ENCODE measurements at places on chromosomes 5 and 9. TPM values are rescaled to one million over a fixed set of nuclear protein-coding genes. Genes with fewer than 3 reads are reported as not detected.

Gene CDKN2A
- total RNA-seq, result 0.88 TPM

Gene CCL27
- total RNA-seq, result not detected

Gene OR13C5
- 0.41 TPM for total RNA-seq

Gene RELL2
- 1.7 TPM for total RNA-seq

Gene SPINK7
- total RNA-seq, result not detected

Gene FAM221B
- total RNA-seq, result not detected

Gene SLC1A1
- 19.2 TPM for total RNA-seq

Gene FBXW2
- total RNA-seq, result 57.4 TPM

Gene PCDHGA2
- 8.2 TPM for total RNA-seq

Gene TAF1L
- total RNA-seq, result not detected

Gene MARCHF3
- total RNA-seq, result 8.8 TPM

Gene GRXCR2
- not detected for total RNA-seq

- H3K4me3 ChIP-seq, result no peak overlapping the region
- no peaks in the 10 kb centered on the region for H3K27me3 ChIP-seq
- no peaks in the 10 kb centered on the region for H3K36me3 ChIP-seq
- no peaks in the 10 kb centered on the region for H3K4me1 ChIP-seq
- DNase-seq, result no peak
Observed at GRCh38 chr9:30575691-30576090, 1808.8 kb upstream of the ACO1 start.

GRCh38 chr5:154779105-154779504 is 23.9 kb downstream of the LARP1 start:
- peaks cover 9% of the 10 kb centered on the region for H3K4me1 ChIP-seq
- DNase-seq, result no peak
- no peak overlapping the region for H3K4me3 ChIP-seq
- H3K36me3 ChIP-seq, result no peaks in the 10 kb centered on the region
- H3K27ac ChIP-seq, result no peak overlapping the region

- DNase-seq, result no peak
- H3K4me3 ChIP-seq, result no peak overlapping the region
- no peaks in the 10 kb centered on the region for H3K27me3 ChIP-seq
- no peaks in the 10 kb centered on the region for H3K4me1 ChIP-seq
Observed at GRCh38 chr5:8317335-8317734, 448.4 kb downstream of the MTRR start.

GRCh38 chr5:140182803-140183367 is 7.9 kb downstream of the CYSTM1 start:
- H3K27ac ChIP-seq, result peak overlapping the region; percentile 4
- no peak overlapping the region for H3K4me3 ChIP-seq
- H3K4me1 ChIP-seq, result no peaks in the 10 kb centered on the region
- DNase-seq, result no peak
- no peaks in the 10 kb centered on the region for H3K27me3 ChIP-seq

DNA sequence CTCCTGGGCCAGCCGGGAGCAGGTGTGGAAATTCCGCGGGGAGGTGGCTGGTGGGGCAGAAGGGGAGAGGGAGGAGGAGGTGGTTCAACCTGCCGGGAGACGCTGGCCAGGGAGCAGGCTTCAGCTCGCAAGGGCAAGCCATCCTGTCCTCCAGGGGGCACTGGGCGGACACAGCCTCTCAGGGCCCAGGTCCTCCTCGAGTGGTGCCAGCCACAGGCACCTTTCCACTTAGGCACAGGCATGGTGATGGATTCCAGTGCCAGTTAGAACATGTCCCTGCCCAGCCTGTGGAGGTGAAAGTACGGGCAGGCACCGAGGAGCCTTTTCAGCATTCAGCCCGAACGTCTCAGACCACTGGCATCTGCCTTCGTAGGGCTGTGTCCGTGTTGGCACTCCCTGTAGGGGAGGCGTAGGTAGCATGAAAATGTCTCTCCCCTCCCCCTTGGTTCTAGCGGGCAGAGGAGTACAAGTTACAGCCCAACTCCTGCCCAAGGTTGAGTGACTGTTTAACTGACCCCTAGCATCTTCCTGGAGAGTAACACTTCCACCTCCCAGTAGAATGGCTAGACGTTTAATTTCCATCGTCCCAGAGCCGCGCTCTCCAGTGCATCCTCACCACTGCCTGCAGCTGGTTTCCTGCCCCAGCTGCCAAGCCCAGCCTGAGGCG is 48.9 kb downstream of the DAB2IP start:
- no peaks in the 10 kb centered on the region for H3K36me3 ChIP-seq
- H3K27me3 ChIP-seq, result no peaks in the 10 kb centered on the region
- H3K4me3 ChIP-seq, result peak overlapping the region; percentile 57
- H3K27ac ChIP-seq, result peak overlapping the region; percentile 68
- DNase-seq, result peak; percentile 49
- no peaks in the 10 kb centered on the region for H3K4me1 ChIP-seq

- no peaks in the 10 kb centered on the region for H3K27me3 ChIP-seq
- H3K4me3 ChIP-seq, result no peak overlapping the region
- H3K27ac ChIP-seq, result no peak overlapping the region
- no peaks in the 10 kb centered on the region for H3K4me1 ChIP-seq
- DNase-seq, result no peak
Observed at GRCh38 chr9:29290516-29290915, 1717.2 kb upstream of the C9orf72 start.

DNA sequence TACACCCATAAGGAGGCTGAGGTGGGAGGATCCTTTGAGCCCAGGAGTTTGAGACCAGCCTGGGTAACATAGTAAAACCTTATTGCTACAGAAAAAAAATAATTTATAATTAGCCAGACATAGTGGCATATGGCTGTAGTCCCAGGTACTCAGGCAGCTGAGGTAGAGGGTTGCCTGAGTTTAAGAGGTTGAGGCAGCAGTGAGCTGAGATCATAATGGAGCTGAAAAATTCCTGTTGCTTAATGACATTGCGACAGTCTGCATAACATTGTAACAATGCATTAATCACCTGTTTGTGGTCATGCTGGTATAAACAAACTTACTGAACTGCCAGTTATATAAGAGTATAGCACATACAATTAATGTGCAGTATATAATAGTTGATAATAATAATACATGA is 214.2 kb downstream of the TRIM32 start:
- no peaks in the 10 kb centered on the region for H3K4me1 ChIP-seq
- no peaks in the 10 kb centered on the region for H3K36me3 ChIP-seq
- no peak overlapping the region for H3K27ac ChIP-seq
- no peak overlapping the region for H3K4me3 ChIP-seq
- DNase-seq, result no peak
- no peaks in the 10 kb centered on the region for H3K27me3 ChIP-seq

- no peaks in the 10 kb centered on the region for H3K27me3 ChIP-seq
- H3K36me3 ChIP-seq, result no peaks in the 10 kb centered on the region
- no peak overlapping the region for H3K27ac ChIP-seq
- no peak overlapping the region for H3K4me3 ChIP-seq
- DNase-seq, result no peak
Observed at GRCh38 chr5:97455996-97456395, 272.9 kb upstream of the RIOK2 start.

DNA sequence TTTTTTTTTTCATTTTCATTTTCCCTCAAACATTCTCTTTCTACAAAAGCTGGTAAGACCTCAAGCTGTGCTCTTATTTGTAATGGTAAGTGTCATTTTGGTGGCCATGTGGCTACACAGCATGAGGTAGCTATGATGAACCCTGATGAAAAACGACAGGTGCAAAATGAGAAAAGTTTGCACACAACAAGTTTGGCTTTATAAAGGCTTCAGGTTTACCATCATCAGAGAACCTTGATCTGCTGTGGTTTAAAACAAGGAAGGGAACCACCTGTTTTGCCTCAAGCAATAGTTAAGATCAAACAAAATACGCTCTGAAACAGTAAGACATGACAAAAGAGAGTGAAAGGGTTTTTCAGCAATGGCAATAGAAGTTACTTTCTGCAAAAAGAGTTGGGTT is 1124.6 kb upstream of the ACO1 start:
- DNase-seq, result no peak
- H3K36me3 ChIP-seq, result no peaks in the 10 kb centered on the region
- no peaks in the 10 kb centered on the region for H3K4me1 ChIP-seq
- H3K27ac ChIP-seq, result no peak overlapping the region
- H3K4me3 ChIP-seq, result no peak overlapping the region
- H3K27me3 ChIP-seq, result no peaks in the 10 kb centered on the region

DNA sequence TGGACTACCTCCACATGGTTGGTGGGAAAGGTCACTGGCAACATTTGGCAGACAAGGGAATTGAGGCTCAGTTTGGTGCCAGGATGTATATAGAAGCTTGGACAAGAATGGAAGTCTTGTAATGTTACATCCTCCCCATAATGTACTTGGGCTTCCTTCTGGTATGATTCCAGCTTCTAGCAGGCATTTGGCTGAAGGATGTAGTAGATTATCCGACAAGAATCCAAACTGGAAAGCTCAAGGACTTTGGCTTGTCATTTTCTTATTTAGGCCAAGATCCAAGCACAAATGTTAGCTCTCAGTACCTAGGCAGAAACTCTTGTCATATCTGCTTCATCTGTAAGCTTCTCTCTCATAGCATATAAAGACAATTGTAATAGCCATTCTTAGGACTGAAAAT is 209.1 kb downstream of the MAPKAP1 start:
- H3K27ac ChIP-seq, result no peak overlapping the region
- H3K4me3 ChIP-seq, result no peak overlapping the region
- no peaks in the 10 kb centered on the region for H3K27me3 ChIP-seq
- DNase-seq, result no peak
- no peaks in the 10 kb centered on the region for H3K4me1 ChIP-seq
- H3K36me3 ChIP-seq, result no peaks in the 10 kb centered on the region

- no peak overlapping the region for H3K4me3 ChIP-seq
- H3K4me1 ChIP-seq, result no peaks in the 10 kb centered on the region
- H3K36me3 ChIP-seq, result no peaks in the 10 kb centered on the region
- no peak overlapping the region for H3K27ac ChIP-seq
- H3K27me3 ChIP-seq, result no peaks in the 10 kb centered on the region
Observed at GRCh38 chr9:98310752-98311392, 55.4 kb upstream of the TBC1D2 start.

- no peak overlapping the region for H3K27ac ChIP-seq
- peaks cover 11% of the 10 kb centered on the region for H3K27me3 ChIP-seq
- H3K36me3 ChIP-seq, result no peaks in the 10 kb centered on the region
- no peak overlapping the region for H3K4me3 ChIP-seq
- no peak for DNase-seq
Observed at GRCh38 chr5:171313481-171314206, 4.6 kb downstream of the TLX3 start.

- H3K4me3 ChIP-seq, result no peak overlapping the region
- no peaks in the 10 kb centered on the region for H3K36me3 ChIP-seq
- DNase-seq, result peak; percentile 43
- H3K27ac ChIP-seq, result no peak overlapping the region
Observed at GRCh38 chr5:38265546-38266179, 7.3 kb downstream of the EGFLAM start.

DNA sequence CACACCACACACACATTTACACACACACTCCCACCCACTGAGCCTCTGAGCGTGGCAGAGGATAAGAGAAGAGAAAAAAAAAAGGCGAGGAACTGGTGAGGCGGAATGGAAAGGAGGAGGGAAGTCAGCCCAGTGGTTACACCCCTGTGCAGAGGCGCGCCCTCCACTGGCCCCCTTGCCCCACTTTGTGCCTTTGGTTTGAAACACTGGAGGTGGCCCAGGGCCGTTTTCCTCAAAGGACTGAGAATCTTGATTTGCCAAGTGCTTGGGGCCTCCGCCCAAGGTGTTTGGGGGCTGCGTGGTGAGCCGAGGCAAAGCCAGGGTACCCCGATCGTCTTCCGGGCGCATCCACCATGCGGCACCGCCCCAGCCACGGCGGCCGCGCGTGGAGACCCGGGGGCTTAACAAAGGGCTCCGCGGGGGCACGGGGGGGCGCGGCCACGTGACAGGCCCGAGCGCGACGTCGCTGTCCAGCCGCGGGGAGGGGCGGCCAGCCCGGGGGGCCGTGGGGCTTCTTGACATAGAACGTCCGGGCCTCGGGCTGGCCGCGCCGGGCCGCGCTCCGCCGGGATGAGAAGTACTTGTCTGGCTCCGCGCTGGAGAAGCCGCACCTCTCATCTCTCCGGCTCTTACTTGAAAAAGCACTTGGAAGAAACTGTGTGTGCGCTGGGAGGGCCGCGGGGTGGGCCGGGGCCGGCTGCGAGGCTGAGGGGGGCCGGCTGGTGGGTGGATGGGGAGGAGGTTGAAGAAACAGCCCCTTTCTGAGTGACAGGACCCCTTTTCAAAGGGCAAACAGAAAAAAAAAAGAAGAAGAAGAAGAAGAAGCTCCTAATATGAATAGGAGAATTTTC is 21.0 kb downstream of the NR2F1 start:
- H3K27ac ChIP-seq, result no peak overlapping the region
- H3K4me3 ChIP-seq, result peak overlapping the region; percentile 31
- no peaks in the 10 kb centered on the region for H3K4me1 ChIP-seq
- DNase-seq, result no peak

DNA sequence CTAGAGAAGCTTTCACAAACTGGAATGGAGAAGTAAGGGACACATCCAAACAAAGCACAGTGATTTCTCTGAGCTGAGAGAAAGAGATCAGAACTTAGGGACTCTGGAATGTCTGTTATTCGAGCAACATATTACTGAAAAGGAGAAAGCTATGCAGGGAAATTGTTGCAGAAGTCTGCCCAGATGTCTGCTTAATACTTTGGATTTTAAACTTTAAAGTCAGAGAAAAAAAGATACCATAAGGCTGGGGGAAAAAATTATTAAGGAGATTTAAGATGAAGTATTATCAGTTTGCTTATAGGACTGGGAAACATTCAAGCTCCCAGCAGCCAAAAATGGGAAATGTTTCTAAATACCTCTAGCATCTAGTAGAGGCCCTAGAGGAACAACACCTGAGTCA is 803.9 kb downstream of the TAF11L14 start:
- H3K27ac ChIP-seq, result no peak overlapping the region
- H3K4me1 ChIP-seq, result no peaks in the 10 kb centered on the region
- H3K36me3 ChIP-seq, result no peaks in the 10 kb centered on the region
- H3K4me3 ChIP-seq, result no peak overlapping the region

- H3K27ac ChIP-seq, result no peak overlapping the region
- peaks cover 5% of the 10 kb centered on the region for H3K4me1 ChIP-seq
- no peaks in the 10 kb centered on the region for H3K27me3 ChIP-seq
Observed at GRCh38 chr5:139762615-139763170, 32.9 kb upstream of the PSD2 start.

GRCh38 chr5:143506836-143507552 is 103.5 kb upstream of the NR3C1 start:
- H3K27me3 ChIP-seq, result no peaks in the 10 kb centered on the region
- no peak overlapping the region for H3K4me3 ChIP-seq
- no peaks in the 10 kb centered on the region for H3K36me3 ChIP-seq
- no peaks in the 10 kb centered on the region for H3K4me1 ChIP-seq
